Fibroblast of villous mesenchyme (primary cell): ENCODE measurements at places on chromosomes 2 and 18.

DNA sequence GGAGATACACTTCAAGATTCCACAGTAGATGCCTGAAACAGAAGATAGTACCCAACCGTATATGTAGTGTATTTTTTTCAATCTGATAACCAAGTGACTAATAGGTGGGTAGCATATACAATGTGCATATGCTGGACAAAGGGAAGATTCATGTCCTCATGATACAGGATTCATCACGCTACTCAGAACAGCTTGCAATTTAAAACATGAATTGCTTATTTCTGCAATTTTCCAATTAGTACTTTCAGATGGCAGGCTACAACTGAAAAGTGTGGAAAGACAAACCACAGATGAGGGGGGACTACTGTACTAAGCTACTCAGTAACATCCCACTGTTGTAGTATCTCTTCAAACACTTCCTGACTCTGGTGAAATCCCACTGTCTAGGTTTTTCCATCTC lies 3.7 kb downstream of the IER3IP1 start:
- no peak for DNase-seq

- peak; percentile 16 for DNase-seq
Observed at GRCh38 chr2:196808083-196808665, 981 bp downstream of the C2orf66 start.

DNA sequence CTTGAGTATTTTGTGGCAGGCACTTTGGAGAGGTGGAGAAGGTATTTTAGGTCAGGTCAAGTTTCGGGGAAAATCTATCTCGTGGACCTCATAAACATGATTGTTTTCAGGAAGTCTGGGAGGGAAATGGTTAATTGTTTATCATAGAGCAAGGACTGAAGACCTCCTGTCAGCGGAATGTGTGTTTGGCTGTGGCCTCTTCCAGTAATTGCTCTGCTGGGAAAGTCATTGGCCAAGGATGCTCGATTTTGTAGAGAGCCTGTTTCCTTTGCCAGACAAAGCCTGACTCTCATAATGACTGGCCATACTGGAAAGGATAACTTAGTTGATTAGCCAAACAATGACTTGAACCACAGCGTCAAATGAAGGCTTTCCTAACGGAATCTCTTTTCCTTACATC lies 30.0 kb downstream of the IL1R2 start:
- DNase-seq, result no peak

- DNase-seq, result no peak
Observed at GRCh38 chr2:98516571-98516970, 71.9 kb downstream of the INPP4A start.

- DNase-seq, result no peak
Observed at GRCh38 chr18:9001209-9001608, 101.3 kb upstream of the NDUFV2 start.

GRCh38 chr18:34493099-34493544 lies 217.0 kb upstream of the DTNA start:
- peak; percentile 28 for DNase-seq

- no peak for DNase-seq
Observed at GRCh38 chr2:59217360-59217759, 976.2 kb upstream of the FANCL start.

- peak; percentile 59 for DNase-seq
Observed at GRCh38 chr2:127669056-127669455, 6.3 kb downstream of the LIMS2 start.

DNA sequence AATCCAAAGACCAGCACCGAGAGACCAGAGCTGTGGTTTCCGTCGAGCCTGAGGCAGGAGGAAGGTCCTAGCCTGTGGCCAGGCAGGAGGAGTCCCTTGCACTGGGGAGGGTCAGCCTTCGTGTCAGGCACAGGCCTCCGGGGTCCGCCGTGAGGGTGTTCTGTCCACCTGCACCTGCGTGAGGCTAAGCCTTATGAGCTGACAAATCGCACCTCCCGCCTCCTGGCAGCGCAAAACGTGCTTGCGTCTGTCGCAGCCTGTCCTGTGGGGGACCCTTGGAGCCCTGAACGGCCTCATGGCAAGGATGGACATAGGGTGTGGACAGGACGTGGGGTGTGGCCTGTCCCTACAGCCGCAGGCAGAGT lies 73.3 kb downstream of the KCNG2 start:
- DNase-seq, result no peak

- no peak for DNase-seq
Observed at GRCh38 chr18:23871410-23871809, 143.1 kb upstream of the TTC39C start.

DNA sequence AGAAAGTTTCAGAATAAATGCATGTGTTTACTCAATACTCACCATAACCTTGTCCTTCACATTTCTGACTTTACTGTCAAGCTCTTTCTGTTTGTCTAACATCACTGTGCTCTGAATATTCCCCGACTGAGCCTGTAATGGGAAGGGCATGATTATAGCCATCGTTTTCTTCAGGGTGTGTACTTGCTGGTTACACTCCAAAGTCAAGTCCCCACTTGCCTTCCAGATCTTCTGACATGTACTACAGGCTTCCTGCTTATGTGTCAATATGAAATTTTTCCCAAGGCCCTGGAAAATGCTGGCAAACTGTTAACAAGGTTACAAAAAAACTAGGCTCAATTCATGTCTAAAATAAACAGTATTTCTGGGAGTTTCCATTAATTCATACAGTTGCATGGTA lies 12.9 kb downstream of the STAT1 start:
- no peak for DNase-seq

- DNase-seq, result no peak
Observed at GRCh38 chr2:174599310-174599921, 1.8 kb upstream of the WIPF1 start.

DNA sequence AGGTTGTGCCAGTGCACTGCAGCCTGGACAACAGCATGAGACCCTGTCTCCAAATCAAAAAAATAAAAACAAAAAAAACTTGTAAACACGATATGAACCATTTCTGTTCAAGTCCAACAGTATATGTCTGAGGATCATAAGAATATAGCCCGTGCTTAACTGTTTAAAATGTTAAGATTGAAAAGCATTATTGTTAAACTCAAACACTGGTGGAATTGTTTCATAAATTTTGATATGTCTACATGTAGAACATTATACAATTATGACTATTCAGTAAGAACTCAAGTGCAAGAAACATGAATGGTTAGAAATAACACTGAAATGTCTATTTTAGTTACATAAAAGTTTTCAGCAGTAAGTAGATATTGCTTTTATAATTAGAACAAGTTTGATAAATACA lies 29.7 kb downstream of the PPIG start:
- DNase-seq, result no peak

DNA sequence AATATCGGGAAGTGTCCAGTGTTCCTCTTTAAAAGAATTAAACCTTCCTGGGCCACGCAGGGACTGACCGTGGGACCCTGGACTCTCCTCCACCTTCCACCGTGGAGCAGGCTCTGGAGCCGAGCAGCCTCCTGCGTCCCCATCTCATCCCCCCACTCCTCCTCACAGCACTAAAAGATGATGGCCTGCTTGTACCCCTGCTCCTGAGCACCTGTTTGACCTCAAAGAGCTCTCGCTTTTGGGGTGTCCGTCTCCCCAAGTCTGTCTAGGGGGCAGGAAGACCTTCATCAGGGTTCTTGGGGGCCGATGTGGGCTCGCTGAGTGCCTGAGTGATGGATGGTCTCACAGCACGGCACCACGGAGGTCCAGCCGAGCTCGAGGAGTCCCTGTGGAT lies 1.2 kb upstream of the SDC1 start:
- DNase-seq, result no peak

GRCh38 chr2:201171259-201171814 lies 11.6 kb upstream of the CASP10 start:
- no peak for DNase-seq

DNA sequence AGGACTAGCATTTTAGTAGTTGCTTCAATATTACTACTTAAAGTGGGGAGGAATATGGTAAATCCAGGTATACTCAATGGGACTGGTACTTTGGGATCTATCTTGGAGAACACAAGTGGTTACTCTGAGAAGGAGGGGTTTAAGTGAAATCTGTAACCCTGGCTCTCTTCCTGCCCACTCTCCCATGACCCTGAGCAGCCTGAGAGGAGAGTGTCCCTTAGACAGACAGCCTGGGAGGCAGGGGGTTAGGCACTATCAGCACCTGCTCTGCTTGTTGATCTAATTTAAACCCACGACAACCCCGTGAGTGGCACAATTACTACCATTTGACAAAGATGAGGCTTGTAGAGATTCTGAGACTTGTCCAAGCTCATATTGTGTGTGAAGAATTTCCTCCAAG lies 395.5 kb downstream of the ALK start:
- DNase-seq, result no peak

DNA sequence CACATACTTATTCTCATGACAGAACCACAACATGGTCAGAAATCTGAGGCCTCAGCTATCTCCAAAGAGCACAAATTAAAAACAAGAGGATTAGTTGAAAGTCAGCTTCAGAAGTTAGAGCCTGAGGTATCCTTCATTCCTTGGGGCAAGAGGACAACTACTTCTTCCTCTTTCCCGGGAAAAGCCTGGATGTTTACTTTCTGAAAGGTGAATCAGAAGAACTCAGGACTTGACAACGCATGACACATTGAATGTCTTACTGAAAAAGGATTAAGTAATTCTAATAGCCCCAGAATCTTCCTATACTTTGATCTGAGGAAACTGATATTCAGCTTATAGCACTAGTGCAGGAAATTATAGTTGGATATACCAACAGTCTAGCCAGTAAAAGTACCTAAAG lies 573.2 kb downstream of the METTL4 start:
- no peak for DNase-seq

GRCh38 chr2:156532989-156533388 lies 96.8 kb downstream of the GPD2 start:
- DNase-seq, result no peak

DNA sequence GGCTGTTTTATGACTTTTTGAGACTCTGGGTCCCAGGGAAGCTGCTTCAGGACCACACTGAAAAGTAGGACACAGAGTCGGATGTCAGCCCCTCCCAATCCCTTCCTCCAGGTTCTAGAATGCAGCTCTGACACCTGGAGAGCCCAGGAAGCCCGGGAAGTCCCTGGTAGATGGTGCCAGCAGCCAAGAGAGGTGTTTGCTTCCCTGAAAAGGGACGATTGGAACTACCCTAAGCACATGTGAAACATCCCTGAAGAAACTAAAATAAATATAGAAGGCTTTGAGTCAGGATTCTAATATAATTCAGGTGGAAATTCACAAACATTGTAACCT lies 163.2 kb upstream of the CYRIA start:
- no peak for DNase-seq

- DNase-seq, result peak; percentile 2
Observed at GRCh38 chr2:107553539-107553938, 273.2 kb upstream of the RGPD4 start.

DNA sequence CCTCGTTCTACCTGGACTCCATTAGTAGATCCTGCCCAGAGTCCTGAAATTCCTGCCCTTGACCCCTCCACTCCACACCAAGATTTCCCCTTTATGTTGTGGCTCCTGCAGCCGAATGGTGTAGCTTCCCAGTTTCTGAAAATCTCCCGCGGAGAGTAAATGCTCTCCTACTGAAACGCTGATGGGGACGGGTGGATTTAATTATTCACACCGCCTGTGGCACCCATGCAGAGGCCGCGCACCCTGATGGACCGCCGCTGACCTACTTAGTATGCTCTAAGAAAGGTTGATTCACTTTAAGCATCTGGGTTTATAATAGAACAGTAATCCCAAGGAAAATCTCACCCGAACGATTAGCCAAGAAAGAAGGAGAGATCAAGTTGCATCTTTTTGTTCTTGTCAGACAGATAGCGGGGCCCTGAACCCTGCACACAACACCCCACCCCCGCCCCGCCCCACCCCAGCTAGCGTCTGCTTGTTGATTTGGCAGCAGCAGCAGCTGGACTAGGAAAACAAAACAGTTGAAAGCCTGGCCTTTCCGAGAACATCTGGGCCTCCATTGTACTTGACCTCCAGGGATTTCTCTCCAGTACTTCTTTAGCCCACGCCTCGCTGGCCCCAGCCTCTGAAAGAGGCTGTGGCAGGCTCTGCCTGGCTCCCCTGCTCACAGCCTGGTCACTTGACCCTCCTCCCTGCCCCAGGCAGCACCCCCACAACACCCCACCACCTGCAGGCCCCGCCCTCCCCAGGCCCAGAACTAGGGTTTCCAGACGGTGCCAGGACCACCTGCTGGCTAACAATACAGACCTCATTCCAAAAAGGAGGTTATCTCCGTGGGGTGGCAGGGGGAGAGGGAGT lies 53.6 kb downstream of the DPYSL5 start:
- no peak for DNase-seq

DNA sequence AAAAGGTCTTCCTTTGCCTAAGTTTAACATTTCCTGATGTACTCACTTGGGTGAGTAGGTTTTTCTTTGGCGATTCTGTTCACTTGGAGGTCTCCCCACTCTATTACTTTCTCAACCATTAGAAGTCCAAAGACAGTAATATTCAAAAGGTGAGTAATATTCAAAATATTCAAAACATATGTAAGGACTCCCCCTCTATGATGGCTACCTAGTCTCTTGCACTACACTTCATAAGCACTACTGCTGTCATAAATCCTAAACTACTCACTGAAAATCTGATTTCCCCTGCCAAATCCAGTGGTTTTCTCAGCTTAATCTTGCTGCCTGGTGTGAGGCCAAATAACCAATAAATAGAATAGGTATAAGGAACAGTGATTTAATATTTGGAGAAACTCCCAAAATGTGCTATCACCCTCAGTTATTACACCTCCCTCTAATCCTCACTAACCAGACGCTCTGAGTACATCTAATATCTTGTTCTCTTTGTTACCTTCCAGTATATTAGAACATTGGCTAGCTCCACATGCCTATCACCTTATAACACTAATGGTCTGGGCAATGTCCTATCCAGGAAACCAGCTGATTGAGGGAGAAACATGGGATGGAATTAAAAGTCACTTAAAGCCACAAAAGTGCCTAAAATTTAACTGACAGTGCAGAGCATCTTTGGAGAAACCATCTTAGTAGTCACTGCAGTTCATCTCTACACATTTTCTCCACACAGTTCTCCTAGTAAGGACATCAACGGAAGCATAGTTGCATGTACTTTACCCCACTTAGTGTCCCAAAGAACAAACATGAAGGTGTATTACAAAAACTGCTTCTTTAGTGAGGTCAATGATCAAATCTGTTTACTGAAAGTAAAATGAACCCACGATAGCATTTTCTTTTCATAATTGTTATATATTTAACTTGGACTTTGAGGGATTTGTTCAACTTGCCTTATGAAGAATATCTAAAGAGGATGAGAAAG lies 54.8 kb downstream of the MBD2 start:
- no peak for DNase-seq

DNA sequence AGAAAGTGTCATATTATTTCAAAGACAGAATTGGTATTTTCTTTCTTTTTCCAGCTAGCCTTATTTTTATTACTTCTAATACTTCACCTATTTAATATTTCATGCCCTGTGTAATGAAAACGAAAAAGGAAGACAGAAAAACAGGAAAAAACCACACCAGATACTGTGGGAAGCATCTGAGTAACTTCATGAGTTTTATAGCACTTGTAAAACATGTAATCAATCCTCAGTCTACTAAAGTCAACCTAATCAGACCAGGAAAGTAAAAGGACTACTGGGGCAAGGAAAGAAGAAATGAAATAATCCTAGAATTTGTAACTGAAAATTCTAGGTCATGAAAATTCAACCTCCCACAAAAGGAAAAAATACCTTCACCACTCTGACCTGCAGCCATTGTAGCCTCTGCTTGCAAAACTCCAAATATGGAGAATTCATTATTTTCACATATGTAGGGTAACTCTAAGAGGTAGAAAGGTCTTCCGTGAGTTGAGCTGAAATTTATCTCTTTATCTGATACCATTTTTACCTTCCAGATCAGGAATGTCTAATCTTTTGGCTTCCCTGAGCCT lies 34.7 kb upstream of the STRN start:
- peak; percentile 1 for DNase-seq

GRCh38 chr2:113697516-113697915 lies 58.9 kb downstream of the SLC35F5 start:
- no peak for DNase-seq

GRCh38 chr2:34388446-34388845 lies 789.3 kb upstream of the FAM98A start:
- DNase-seq, result no peak
